ENCODE measurements at places on chromosomes 6 and 20.

GRCh38 chr20:46206992-46207549 is 89.0 kb downstream of the CD40 start:
- DNase-seq = no peak

GRCh38 chr20:21151791-21152190 is 25.9 kb downstream of the KIZ start:
- DNase-seq = no peak

DNA sequence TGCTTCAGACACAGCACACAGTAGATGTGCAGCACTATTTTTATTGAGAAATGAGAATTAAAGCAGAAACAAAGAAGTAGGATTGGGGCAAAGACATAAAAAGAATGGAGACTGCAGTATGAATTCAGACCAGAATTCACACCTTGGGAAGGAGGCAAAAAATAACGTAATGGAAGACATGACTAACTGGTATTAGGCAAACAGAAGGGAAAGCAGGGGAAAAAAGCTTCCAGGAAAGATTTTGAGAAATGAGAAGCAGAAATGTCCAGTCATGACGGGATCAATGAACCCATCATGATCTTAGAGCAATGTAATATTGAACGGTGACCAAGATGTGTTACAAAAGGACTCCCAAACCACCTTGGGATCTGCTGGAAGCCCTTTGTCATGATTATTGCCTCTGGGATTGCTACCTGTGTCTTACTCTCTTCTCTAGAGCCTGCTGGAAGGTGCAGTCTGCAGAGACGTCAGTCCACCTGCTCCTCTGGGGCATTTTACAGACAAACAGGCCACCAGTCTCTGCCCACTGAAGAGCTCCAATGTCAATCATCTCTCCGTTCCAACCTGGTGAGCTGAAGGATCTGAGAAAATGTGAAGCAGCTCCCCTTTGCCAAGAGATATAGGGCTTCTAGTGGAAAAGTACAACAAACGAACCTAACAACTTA is 8.7 kb downstream of the NUDT3 start:
- no peak for DNase-seq

DNA sequence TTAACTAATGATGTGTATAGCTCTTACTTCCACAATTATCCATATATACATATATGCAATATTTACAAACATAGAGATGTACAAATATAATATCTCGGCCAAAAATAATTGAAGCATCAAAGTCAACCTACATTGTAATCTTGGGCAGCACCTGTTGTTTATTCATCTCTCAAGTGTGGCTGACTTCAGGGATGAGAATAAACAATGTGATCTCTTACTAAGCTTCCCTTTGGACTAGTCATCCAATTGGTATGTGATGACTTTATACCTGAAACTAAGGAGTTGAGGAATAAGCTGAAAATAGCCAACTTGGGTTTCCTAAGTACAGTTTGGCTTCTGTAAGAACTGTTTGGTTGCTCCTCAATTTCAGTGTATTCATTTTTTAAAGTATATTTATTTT is 256.6 kb downstream of the KHDC1L start:
- no peak for DNase-seq

- DNase-seq = no peak
Measured at GRCh38 chr20:17624070-17624469, 54.2 kb downstream of the DSTN start.

DNA sequence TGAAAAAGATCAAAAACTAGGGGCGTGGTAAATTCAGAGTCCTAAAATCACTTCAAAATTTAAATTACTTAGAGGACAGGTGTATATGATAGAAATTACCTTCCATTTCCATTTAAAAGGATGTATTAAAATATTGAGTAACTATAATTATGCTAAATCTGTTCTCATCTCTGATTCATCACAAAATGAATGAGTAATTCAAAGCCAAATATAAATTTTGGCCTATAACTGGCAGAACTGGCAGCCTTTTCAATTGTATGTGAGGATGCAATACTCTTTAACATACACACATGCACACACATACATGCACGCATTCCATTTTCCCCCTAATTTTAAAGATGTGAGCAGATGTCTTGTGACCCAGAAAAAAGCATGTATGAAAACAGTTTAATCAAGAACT is 194.6 kb downstream of the EPM2A start:
- no peak for DNase-seq

GRCh38 chr6:21634582-21634981 is 41.0 kb downstream of the SOX4 start:
- no peak for DNase-seq

- no peak for DNase-seq
Measured at GRCh38 chr20:35575958-35576357, 34.1 kb downstream of the ERGIC3 start.

GRCh38 chr20:8764344-8764962 is 304.4 kb upstream of the PLCB4 start:
- DNase-seq = no peak

DNA sequence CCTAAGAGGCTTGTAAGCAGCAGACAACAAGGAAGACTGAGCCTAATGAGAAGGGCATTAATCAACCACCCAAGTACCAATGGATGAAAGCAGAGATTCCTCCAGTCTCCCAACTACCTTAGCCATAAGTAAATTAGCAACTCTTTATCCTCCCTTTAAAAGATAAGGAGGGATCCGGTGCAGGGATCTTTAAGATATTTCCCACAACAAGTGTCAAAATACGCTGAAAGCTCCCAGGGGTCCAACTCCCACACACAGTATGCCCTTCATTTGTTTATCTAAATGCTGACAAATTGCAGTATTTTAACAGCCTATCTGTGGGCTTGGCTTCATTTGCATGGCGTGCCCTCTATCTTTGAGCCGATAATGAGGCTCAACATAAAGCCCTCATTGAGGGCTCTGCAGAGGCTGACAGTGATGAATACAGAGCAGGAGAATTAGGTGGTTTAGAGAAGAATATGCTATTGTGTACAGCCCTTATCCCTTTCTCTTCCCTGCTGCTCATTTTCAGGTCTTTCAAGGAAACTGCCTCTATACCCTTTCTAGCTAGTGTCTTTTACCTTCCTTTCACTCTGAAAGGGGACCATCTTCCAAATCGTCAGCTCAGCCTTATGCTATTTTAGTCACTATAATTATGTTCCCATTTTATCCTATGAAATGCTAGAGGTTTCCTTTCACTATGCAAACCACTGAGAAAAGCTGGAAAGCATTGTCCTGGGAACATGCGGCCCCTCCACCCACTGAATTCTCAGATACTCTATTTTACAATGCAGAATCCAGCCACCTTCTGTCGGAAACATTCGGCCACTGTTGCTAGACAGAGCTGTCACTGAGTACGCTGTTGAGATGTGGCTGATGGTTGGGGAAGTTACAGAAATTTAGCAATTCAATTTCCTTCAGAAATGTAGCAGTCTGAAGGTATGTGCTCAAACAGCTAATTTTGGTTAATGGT is 575.2 kb upstream of the JAG1 start:
- DNase-seq = no peak

GRCh38 chr6:12614456-12614855 is 102.1 kb upstream of the PHACTR1 start:
- no peak for DNase-seq

- no peak for DNase-seq
Measured at GRCh38 chr6:46203391-46204177, 32.8 kb upstream of the ENPP5 start.

DNA sequence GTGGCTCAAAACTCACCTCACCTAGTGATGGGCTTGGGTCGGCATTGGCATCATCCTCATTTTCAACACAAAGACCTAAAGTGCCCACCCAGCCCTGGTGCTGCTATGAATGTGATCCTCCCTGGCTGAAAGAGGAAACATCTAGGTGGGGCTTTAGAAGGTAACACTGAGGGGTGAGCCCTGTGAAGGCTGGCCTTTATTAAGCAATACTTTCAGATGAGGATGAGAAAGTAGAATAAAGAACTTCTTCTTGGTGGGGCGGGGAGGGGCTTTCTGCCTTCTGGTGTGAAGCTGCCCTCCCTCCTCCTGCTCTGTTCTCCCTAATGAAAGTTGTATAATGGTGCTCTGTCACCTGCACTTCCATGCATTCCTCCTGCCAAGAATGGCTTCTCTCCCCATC is 133.0 kb upstream of the TRAF3IP2 start:
- no peak for DNase-seq

DNA sequence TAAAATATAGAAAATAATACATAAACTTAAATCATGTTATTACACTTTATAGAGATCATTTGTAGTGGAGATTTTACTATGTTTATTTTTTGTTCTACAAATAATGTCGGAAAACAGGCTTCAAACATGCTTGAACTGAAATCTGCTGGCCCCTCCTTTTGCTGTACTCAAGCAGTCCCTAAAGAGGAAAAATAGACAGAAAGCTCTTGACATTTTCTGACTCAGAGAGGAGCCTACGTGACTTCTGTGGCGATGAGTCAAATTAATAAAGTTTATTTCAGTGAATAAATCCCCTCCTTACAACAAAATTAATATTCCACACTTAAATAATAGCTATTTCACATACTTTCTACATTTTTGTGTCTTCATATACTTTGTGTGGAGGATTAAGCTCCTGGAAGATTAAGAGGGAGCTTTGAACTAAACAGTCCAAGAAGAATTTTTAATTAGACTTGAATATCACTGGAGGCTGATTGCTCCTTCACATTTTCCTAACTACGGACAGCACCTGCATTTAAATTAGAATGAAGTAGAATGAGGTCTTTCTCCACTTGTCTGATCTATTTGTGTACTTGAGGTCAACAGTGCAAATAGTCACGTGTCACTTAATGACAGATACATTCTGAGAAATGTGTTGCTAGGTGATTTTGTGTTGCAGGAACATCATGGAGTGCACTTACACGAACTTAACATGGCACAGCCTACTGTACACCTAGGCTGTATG is 1.7 kb upstream of the TREM1 start:
- no peak for DNase-seq

DNA sequence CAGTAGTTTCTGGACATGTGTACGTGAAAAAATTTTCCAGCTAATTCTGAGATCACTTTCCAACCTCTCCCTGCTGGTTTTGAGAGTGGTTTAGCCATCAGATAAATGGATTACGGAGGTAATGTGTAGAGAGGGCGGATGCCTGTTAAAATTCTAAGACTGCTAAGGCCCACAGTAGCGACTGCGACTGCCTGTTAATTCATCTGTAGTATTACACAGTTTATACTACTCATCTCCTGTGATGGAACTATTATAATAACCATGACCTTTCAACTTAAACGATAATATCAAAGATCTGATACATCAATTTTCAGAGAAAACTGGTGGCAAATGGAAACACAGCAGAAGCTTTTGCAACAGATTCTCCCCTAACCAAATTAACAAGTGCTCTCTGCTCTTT is 102.3 kb downstream of the IRF4 start:
- DNase-seq = no peak

DNA sequence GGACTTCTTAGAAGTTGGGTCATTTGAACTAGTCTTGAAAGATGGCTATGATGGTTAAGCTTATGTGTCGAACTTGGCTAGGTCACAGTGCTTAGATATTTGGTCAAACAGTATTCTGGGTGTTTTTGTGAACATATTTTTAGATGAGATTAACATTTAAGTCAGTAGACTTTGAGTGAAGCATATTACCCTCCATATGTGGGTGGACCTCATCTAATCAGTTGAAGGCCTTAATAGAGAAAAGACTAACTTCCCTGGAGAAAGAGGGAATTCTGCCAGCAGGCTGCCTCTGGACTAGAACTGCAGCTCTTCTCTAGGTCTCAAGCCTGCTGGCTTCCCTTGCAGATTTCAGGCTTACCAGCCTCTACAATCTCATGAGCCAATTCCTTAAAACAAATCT is 76.9 kb downstream of the RCAN2 start:
- DNase-seq = no peak

DNA sequence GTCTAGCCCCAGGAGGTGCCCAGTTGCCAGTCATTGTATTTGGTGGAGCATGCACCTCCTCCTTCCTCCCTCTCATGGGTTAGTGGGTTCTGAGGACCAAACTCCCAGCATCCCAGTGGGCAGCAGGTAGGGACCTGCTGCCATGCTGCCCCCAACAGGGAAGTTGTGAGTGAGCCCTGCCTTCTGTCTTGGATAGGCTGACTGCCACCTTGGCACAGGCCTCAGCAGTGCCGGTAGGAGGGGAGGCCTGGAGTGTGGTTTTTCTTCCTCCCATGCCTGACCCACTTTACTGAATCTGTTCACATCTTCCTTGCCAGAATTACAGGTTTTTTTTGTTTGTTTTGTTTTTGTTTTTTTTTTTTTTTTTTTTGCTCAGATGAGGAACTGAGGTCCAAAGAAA is 24.5 kb downstream of the PLCG1 start:
- DNase-seq = no peak

- DNase-seq = no peak
Measured at GRCh38 chr6:157503018-157503747, 122.2 kb downstream of the ZDHHC14 start.

- no peak for DNase-seq
Measured at GRCh38 chr20:41704896-41705295, 86.7 kb upstream of the CHD6 start.

DNA sequence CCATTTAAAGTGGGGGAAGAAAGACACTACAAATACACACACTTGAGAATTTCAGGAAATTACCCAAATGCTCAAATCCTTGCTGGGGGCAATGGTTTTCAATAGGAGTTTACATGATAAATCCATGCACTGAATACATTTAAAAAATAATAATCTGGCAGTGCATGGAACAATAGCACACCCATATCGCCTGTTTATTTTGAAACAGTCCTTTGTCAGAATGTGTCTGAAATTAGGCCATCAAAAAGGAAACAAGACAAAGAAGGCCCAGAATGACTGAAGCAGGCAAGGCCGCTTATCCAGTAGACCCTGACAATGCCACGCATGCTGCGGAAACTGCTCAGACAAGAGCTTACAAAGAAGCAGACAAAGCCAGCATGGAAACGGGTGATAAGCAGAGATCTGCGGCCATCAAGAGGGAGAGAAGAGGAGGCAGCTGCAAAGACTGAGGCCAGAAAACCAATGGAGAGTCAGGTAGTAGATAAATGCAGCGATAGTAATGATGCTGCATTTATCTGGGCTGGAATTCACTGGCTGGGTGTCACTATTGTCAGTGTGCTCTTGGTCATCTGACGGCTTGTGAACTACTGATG is 211.9 kb upstream of the CNR1 start:
- DNase-seq = no peak

DNA sequence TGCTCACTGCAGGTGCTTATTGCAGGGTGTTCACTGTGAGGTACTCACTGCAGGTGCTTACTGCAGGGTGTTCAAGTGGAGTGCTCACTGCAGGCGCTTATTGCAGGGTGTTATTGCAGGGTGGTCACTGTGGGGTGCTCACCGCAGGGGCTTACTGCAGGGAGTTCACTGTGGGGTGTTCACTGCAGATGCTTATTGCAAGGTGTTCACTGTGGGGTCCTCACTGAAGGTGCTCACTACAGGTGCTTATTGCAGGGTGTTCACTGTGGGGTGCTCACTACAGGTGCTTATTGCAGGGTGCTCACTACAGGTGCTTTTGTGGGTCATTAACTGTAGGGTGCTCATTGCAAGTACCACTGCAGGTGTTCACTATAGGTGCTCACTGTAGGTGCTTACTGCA is 20.2 kb downstream of the APMAP start:
- DNase-seq = no peak

- no peak for DNase-seq
Measured at GRCh38 chr6:105199711-105200110, 19.9 kb upstream of the POPDC3 start.

- DNase-seq = no peak
Measured at GRCh38 chr6:94559829-94560537, 1017.4 kb upstream of the MANEA start.
